ENCODE measurements at places on chromosomes 12 and 14. TPM values are rescaled to one million over a fixed set of nuclear protein-coding genes. Genes with fewer than 3 reads are reported as not detected.

The TMEM233 gene
- total RNA-seq: not detected

GRCh38 chr12:58765653-58766512 lies 154.4 kb downstream of the LRIG3 start:
- no peak for DNase-seq

The POTEM gene
- total RNA-seq: 0.10 TPM

The ANG gene
- 0.33 TPM for total RNA-seq

- DNase-seq: no peak
These were observed 9.8 kb upstream of the ABHD12B start for GRCh38 chr14:50862036-50862570.

- DNase-seq: no peak
These were observed 904 bp upstream of the FAM177A1 start for GRCh38 chr14:35044939-35045797.
